Colonic mucosa (tissue), 4 donors: ENCODE measurements at places on chromosomes 4 and X. TPM values are rescaled to one million over a fixed set of nuclear protein-coding genes. Genes with fewer than 3 reads are reported as not detected.

The GASK1B gene
- 18.0 TPM for total RNA-seq

GRCh38 chr4:174023641-174024040, 259.8 kb downstream of the FBXO8 start:
- no peak overlapping the region for H3K4me3 ChIP-seq
- H3K27ac ChIP-seq: no peak overlapping the region
- no peak for DNase-seq
- H3K4me1 ChIP-seq: no peaks in the 10 kb centered on the region
- no peaks in the 10 kb centered on the region for H3K36me3 ChIP-seq

DNA sequence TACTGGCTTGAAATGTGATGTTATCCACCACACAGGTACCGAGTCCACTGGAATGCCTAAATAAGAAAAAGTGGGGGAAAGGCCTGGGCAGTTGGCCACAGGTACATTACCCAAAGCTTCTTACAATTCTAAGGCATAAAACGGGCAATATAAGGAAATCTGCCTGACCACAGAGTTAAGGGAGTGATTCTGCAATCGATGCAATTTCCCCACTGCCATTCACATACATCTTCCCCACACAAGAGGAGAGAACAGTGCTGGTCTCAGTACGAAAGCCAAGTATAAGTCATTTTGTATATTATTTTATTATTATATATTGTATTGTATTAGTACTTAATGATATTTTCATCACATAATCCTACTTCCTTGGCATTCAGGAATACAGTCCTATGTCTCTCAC, 30.6 kb downstream of the RFC1 start:
- H3K36me3 ChIP-seq: no peaks in the 10 kb centered on the region
- H3K27ac ChIP-seq: no peak overlapping the region
- H3K27me3 ChIP-seq: no peaks in the 10 kb centered on the region

DNA sequence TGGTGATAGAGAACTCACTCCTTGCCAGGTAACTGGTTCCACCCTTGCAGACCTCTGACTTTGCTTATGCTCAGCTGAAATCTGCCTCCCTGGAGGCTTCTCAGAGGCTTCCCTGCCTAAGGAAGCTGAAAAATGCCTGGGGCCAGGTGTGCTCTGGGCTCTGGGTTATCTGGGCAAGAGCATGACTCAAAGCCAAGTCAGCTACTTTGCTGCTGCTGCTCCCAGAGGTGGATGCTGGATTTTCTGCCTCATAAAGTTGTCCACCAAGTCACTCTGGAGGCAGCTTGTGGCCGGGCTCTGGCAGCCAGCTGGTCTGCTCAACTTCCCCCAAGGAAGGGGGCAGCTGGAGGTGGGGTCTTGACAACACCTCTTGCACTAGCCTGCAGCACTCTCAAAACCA, 132.7 kb downstream of the PJA1 start:
- no peak overlapping the region for H3K27ac ChIP-seq
- no peak overlapping the region for H3K4me3 ChIP-seq
- H3K4me1 ChIP-seq: no peaks in the 10 kb centered on the region
- no peak for DNase-seq

DNA sequence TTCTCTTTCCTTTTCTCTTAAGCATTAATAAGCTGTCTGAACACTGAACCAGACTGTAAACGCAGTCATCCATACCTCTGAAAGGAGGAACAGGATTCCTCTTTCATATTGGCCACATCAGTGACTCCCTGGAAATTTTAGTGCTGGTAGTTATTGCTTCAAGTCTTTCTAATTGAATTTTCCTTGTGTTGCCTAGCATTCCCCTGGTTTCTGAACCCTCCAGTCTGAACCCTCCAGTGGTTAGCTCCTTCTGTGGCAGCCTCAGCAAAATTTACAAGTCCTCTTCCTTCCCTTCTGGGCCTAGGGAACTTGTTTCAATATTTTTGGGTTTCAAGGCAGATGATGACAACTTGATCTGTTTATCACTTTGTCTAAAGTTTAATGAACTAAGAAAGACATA, 7.9 kb downstream of the SPARCL1 start:
- H3K27me3 ChIP-seq: no peaks in the 10 kb centered on the region
- peak overlapping the region; percentile 65 for H3K27ac ChIP-seq
- no peak for DNase-seq

DNA sequence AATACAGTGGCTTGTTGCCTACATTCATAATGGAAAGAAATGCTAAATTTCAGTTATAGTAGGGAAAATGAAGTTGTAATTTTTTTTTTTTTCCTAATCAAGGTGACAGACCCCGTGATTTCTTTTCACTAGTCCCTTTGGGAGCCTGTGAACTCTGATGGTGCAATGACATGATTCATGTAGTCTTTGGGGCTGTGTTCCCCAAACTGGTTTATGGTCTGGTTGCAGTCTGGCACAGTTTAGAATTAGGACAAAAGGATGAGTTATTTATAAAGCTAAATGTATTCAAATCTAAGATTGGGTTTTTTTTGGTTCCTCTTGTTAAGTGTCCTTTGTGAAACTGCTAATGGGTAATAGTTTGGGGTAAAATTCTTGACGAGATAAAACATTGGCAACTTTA, 66.0 kb downstream of the REPS2 start:
- H3K27ac ChIP-seq: no peak overlapping the region
- H3K4me3 ChIP-seq: no peak overlapping the region
- no peaks in the 10 kb centered on the region for H3K27me3 ChIP-seq
- DNase-seq: no peak
